ENCODE measurements at places on chromosomes 7 and 10.

- no peak for DNase-seq
Measured at GRCh38 chr10:34063592-34063991, 729.1 kb upstream of the NRP1 start.

DNA sequence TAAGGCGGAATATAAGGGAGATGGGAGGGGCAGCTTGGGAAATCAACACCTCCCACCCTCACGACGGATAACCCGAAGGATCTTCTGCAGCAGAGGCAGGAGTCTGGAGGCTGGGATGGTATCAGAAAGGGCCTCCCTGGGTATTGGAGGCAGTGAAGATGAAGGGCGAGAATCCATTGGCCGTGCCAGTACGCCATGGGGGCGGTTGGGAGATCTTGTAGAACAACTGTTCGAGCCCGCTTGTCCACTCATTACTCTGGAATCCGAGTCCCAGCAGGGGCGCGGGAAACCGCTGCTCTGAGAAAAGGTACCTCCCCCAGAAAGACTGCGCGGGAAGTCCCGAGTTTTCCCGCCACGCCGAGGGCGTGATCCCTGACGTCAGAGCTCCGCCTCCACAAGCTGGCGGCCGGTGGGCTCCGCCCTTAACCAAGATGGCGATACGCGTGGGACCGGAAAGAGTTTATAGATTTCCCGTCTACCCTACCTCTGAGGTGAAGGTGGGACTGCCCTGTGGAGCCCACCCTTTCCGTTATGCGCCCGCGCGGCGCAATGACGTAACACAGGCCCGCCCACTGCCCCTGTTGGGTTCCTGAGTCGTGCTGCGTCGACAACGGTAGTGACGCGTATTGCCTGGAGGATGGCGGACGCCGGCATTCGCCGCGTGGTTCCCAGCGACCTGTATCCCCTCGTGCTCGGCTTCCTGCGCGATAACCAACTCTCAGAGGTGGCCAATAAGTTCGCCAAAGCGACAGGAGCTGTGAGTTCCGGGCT lies at the start of gene NOLC1:
TSS of gene NOLC1 (plus strand) at position 616 of the 771 bp plus-strand sequence. CDS start at position 638, 22 bp downstream.
- peak; percentile 100 for DNase-seq

DNA sequence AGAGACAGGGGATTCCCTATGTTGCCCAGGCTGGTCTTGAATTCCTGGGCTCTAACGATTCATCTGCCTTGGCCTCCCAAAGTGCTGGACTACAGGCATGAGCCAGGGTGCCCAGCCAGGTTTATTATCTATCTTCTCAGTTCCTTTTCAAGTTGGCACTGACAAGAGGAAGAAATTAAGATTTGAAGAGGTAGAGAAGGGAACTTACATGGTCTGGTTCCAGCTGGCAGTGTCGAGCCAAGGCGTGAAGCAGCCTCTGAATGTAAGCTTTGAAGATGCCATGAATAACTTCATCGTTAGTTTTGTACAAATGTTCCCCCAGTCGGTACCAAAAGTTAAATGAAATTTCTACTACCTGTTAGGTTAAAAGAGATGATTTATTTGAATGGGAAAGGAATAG lies 57.7 kb downstream of the TNPO3 start:
- no peak for DNase-seq

DNA sequence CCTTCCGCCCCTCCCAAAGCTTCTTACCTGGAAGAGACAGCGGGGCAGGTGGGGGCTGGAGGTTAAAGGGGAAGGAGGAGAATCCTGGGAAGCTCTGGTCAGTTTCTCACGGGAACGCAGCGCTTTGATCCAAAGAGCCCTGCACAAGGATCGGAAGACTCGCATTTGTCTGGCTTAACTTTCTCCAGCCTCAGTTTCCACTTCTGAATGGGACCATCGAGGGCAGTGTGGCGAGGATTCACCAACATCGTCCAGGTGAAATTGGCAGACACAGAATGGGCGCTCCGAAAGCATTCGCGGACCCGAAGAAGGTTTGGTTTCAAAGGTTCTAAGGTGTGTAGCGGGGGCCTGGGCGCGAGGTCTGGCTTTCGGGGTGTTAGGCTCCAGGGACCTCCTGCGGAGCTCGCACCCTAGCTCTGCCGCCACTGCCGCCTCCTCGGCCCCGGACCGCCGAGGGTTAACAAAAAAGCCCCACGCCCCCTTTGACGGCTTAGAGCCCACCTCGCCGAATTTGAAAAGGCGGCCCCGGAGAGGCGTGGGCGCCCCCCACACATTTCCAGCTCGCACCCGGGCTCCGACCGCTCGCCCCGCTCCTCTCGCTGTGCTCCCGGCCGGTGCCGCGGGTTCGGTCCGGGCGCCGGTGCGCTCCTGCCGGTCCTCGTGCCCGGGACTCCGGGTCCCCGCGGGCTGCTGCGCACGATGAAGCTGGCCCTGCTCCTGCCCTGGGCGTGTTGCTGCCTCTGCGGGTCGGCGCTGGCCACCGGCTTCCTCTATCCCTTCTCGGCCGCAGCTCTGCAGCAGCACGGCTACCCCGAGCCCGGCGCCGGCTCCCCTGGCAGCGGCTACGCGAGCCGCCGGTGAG lies at the start of gene COL26A1:
TSS of gene COL26A1 (plus strand) at position 542 of the 862 bp plus-strand sequence. CDS start at position 700, 158 bp downstream.
- DNase-seq, result no peak

GRCh38 chr7:14999331-14999730 lies 96.8 kb upstream of the DGKB start:
- DNase-seq, result no peak

DNA sequence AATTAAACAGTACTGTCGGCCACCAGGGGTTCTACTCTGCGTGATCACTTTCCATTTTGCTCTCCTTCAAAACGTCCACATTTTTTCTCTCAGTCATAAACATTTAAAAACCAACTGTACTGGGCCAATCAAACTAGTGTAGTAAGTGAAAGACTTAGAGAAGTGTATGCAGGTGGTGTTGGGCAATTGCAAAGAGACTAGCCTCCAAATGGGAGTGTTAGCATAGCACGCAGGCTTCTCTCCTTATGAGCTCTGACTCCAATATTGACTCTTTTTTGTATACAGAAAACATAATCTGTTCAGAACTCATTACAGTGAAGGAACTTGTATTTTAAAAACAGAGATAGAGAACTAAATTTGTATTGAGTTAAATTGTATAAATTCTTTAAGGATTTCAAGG lies 150.6 kb downstream of the SDK1 start:
- no peak for DNase-seq

- no peak for DNase-seq
Measured at GRCh38 chr7:150443793-150444540, 6.5 kb upstream of the GIMAP8 start.

GRCh38 chr7:82506702-82507101 lies 63.1 kb upstream of the CACNA2D1 start:
- DNase-seq, result no peak

GRCh38 chr7:130365088-130365487 lies 15.2 kb upstream of the CPA1 start:
- DNase-seq, result no peak

DNA sequence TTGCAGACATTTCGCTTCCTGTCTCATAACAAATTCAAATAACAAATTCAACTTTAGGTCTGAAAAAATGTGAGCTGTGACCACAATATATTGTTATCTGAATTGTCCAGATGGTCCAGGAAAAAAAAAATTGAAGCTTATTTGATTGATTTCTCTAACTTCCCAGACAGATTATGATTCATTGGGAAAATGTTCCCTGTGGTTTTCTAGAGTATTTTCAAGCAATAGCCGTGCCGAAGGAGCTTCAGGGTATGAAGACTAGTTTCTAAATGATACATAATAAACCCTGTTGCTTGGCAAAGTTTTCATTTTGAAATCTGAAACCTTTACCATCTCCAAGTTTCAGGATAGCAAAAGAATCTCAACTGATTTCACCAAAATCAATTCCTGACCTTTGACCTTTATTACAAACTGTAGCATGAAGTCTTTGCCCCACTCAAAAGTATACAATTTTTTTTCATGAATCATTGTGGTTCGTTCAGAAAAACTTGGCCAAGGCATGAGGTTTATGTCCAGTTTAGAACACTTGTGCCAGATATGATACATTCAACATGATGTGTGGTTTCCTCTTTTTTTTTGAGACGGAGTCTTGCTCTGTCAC lies 109.9 kb downstream of the JCAD start:
- no peak for DNase-seq

DNA sequence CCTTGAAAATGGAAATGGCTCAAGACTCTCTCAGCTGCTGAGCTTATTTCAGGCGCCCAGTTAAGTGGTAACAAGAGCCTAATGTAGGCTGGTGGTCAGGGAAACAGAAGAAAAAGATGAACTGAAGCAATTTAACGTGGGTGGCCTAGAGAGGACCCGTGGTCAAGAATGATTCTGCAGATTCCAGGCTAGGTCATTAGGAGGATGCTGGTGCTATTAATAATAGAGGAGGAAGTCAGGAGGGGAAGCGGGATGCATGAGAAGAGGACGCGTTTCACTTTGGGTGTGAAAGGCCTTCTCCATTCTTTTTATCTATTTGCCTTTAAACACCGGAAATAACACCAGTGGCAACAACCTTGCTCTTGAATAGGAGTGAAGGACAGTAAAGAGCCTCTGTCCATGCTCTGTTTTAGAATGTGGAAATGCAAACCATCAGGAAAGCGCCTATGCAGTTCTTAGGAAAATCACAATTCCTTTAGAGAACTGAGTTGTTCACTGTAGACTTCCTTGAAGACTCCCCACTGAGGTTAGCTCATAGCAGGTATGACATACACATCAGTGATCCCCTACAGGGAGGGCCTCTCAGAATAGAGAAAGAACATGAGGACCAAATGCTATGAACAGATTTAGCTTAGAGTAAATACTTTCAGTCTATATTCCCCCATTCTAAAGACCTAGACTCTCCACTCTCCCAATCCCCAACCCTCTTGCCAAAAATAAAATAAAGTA lies 8.6 kb downstream of the LIPA start:
- no peak for DNase-seq

DNA sequence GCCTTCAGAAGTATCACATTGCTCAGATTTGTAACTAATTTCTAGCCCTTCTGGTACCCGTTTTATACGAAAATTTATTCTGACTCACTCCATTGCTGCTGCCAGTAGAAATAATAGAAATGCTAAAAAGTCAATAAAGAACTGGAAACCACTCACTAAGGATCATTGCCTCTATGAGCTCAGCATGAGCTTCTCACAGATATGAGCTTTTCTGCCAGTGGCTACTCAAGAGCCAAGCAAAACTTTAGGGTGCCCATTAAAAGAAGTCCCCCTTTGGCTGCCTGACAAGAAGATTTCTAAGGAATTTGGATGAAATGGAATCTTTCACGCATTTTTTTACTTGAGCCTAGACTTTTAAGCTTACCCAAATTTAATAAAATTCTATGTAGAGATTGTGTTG lies 52.5 kb downstream of the GPR37 start:
- DNase-seq, result no peak

- no peak for DNase-seq
Measured at GRCh38 chr10:15225511-15225910, 57.0 kb upstream of the NMT2 start.

- DNase-seq, result peak; percentile 95
Measured at GRCh38 chr7:100429637-100430492, at the start of gene MEPCE. MEPCE (plus strand) TSS chr7:100429831; CDS start chr7:100430019, 188 bp downstream.

DNA sequence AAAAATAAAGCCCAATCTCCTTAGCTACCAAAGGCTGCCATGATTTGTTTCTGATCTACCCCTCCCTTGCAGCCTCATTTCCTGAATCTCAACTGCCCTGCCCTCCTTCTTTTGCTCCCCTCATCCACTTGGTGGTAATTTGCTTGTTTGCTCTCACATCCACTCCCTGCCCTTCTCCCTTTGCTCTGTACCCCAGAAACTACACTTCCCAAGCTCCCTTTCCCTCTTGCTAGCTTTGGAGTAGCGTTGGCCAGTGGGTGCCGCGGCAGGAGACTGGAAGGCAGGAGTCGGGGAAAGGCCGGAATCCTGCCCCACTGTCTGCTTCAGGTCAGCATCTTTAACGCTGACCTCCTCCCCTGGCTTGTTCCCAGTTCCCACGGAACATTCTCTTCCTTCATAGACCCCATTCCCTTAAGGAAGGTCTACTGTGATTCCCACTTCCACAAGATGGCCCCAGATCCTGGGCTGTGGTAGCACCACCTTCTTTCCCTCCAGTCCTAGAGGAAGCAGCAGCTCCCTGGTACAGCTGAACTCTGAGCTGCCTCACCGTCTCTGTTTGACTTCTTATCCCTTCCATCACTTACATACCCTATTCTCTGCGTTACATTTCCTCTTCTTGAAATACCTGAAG lies 79.1 kb downstream of the PIK3CG start:
- DNase-seq, result no peak

GRCh38 chr10:73868655-73869195 lies 5.6 kb downstream of the CAMK2G start:
- DNase-seq, result no peak

DNA sequence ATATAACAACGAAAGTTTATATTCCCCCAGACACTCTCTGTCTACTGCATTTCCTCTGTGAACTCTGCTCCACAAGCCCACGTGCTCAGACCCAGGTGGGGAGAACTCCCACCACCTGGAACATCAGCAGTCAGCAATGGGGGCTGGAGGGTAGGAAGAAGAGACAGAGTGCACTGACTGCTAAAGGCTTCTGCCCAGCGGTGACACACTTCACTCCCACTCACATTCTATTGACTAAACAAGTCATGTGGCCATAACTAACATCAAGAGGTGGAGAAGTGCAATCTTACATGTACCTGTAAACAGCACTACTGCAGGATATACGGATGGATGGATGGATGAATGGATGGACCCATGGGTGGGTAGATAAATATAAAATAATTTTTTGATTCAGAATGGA lies 122.2 kb downstream of the MPP7 start:
- no peak for DNase-seq

DNA sequence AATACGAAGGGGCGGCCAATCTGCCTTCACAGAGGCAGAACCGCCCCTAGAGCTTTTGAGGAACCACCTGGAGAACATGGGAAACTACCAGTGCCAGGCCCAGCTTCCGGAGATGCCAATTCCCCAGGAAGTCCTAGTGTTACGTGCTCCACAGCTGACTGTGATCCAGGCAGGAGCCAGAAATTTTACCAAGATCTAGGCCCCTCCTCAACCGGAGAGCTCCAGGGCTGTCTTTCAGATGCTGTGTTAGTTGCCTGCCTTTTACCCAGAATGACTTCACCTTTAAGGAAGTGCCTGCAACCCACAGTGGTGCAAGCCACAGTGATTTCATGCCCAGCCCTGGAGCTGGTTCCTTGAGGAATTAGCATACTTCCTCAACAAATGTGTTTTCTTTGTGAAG lies 62.9 kb downstream of the ELMO1 start:
- no peak for DNase-seq

DNA sequence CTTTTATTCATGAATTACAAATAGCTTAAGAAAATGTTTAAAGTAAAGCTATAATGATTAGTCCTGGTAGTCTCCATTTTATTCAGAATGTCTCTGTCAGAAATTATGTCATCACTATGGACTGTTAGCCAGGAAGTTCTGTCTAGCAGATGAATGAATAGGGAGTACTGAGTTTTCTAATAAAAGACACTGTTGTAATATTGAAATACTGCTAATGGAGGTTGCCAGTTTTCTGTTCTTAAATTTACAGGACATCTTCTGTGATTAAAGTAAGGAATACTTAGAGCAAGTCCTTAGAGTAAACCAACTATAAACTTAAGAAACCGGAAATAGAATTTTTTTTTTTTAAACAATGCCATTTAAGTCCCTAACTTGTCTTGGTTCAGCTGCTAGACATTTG lies 309.8 kb downstream of the ADK start:
- no peak for DNase-seq
